ENCODE measurements at places on chromosomes 7 and 10.

- no peak for DNase-seq
These were observed 662.6 kb upstream of the MGMT start for GRCh38 chr10:128804411-128804810.

DNA sequence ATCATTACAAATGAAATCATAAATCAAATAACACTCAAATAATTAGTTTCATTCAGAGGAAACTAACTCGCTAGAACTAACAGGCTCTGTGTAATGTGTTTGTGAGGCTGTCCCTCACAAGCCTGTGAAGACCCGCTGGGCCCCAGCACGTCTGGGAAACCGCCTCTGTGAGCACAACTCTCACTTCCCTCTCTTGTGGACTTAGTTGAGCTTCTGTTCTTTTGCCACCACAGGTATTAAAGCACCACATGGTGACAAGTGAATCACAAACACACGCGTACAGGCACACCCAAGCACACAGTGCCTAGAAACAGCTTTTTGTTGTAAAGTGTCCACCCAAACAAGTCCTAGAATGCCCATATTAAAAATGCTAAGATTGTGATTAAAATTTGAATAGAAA, 51.0 kb downstream of the ZNF777 start:
- DNase-seq = no peak

- DNase-seq = no peak
These were observed 195.5 kb downstream of the MAGI2 start for GRCh38 chr7:79257959-79258358.

DNA sequence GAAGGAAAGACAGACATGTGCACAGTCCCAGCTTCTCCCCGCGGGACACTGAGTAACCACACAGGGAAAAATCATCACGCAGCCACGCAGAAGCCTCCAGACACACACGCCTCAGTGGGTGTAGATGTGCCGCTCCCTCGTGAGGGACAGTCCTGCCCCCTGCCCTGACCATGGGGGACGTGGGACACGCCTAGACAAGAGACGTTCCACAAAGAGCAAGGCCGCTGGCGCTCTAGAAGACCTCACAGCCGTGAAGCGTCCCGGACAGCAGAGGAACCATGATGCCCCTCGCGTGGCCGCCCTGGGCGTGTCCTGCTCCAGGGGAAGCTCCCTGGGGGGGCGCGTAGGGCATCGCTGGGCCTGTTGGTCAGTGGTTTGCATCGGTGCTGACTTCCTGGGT, 210.8 kb downstream of the DNAJB6 start:
- no peak for DNase-seq

GRCh38 chr10:46222364-46222935, 64.3 kb upstream of the ANTXRL start:
- no peak for DNase-seq
